H1 (cell line): ENCODE measurements at places on chromosomes 12 and 14.

DNA sequence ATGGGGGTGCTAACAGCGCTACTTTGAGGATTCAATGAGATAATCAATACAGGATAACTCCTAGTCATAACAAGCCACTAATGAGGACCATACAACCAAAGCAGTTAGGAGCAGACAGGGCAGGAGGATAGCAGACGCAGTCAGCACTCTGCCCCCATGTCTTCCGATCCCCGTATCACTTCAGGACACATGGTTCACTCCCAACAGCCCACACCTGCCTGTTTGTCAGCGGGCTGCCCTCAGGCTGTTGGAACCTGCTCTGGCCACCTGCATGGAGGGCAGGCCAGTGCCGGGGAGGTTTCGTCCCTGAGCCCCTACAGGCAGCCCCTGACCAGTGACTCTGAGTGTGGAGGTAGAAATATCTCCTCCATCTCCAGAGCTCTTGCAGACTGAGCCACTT lies 37.1 kb upstream of the LTBP2 start:
- no peak for DNase-seq

DNA sequence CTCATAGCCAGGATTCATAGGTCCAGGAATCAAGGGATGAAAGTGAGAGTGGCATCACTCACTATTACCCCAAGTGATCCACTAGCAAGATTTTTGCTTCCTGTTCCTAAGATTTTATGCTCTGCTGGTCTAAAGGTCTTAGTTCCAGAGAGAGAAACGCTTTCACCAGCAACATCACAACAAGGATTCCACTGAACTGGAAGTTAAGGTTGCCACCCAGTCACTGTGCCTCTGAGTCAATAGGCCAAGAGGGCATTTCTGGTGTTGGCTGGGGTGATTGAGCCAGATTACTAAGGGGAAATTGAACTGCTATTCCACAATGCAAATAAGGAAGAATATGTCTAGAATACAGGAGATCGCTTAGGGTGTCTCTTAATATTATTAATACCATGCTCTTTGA lies 142.5 kb upstream of the ARID2 start:
- no peak for DNase-seq

DNA sequence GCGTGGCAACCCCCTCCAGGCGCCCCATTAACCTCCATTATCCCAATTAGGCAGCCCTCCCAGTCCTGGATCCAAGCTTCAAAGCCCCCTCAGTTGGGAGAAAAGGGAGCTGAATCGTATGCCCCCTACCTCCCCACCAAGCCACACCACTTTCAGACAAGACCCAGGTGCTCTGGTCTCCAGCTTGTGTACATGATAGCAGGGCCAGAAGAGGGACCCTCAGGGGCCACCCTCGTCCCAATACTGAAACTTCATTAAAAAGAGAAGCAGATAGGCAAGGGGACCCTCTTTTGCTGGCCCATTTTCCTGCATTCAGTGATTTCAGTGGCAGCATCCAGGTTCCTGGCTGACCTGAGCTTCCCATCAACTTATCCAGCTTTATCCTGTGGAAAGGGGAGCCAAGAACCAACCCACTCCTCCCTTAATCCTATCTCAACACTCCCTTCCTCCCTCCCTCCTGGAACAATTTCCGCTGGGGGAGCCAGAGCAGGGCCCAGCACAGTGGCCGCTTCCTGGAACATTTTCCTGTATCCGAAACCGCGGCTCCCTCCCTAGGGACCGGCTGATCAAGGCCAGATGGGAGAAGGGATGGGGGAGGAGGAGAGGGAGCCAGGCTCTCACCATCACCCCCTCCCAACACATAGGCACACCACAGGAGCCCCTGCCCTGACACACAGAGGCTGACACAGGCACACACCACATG lies 9.5 kb upstream of the SP7 start:
- DNase-seq: no peak

DNA sequence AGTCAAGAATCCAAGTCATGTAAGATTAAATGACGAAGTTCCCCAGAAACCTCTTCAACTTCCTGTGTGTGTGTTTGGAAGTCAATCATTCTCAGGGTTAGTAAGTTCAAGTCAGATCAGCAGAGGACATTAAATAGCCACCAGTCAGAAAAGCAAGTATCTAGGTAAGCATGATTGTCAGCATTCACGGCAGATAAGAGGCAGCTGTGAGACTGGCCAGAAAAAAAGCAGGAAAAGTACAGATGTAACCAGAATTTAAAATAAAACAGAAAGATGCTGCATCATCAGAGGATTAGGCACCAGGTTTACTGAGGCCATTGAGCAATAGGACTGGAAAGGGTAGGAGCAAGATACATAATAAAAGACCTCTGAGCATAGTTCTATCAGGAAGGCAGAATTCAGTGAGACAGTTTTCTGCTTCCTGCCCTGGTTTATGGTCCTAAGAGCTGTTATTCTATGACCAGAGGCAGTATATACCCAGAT lies 606.9 kb downstream of the FSCB start:
- DNase-seq: no peak

- no peak for DNase-seq
These were observed 38.8 kb downstream of the FZD10 start for GRCh38 chr12:130201037-130201436.

- no peak for DNase-seq
These were observed 67.1 kb upstream of the SINHCAF start for GRCh38 chr12:31393004-31393550.

GRCh38 chr12:53251477-53252348 lies 16.4 kb upstream of the ESPL1 start:
- DNase-seq: peak; percentile 86

DNA sequence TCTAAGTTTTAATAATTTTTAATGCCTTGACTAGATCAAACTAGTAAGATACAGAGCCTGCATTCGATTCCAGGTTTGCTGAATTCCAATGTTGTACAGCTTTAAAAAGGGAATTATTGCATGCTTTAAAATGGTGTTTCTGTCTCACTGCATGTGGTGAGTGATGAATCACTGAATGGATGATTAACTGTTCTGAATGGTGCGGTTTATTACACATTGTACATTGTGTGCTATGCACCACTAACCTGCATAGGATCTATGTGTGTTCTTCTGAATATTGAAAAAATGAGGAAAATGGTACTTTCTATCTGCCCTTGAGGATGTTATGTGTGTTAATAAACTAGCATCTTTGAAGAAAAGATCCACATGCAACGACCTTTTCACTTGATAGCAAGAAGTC lies 231.7 kb downstream of the NRXN3 start:
- DNase-seq: no peak

DNA sequence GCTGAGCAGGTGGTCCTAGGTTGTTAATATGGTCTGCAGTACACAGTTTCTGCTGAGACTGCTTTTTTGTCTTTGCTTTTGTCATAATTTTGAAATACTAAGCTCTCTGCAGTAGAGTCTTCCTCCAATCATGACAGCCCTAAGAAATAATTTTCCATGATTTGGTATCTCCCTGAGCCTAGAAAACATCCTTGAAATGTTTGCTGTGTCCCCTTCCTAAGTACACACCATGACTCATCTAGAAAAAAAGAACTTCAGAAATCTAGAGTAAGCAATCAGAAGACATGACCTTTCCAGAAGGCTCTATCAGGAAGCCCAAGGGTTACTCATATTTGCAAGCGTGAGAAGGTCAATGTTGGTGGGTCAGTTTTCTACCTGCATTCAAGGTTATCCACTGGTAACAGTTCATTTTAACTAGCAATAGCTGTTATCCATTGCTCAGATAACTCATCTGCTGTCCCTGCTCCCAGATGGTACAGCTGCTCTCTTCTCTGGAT lies 16.4 kb downstream of the DAD1 start:
- DNase-seq: no peak

GRCh38 chr14:33186656-33187055 lies 248.0 kb downstream of the NPAS3 start:
- no peak for DNase-seq

GRCh38 chr12:21301-22189 lies 45.0 kb upstream of the IQSEC3 start:
- DNase-seq: no peak

- DNase-seq: no peak
These were observed 16.4 kb upstream of the TAS2R30 start for GRCh38 chr12:11150832-11151231.

DNA sequence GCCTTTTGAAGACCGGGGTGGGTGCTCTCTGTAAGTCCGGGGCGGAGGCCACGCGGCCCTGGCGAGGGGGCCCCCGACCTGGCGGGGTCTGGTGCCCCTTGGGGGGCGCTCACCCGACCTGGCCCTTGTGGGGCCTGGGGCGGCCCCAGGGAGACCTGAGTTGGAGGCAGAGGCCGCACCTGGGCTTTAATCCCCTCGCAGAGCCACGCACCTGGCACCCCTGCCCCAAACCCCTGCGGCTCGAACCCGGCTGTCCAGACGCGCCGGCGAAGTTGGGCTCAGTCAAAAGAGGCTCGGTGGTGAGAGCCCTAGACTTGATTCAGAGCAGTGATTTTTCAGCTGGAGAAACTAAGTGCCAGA lies 267 bp downstream of the CFAP251 start:
- DNase-seq: no peak

GRCh38 chr14:96559571-96559970 lies 57.4 kb downstream of the PAPOLA start:
- no peak for DNase-seq

GRCh38 chr14:33529787-33530757 lies 420.8 kb downstream of the EGLN3 start:
- no peak for DNase-seq

GRCh38 chr12:26971963-26972362 lies 33.7 kb downstream of the FGFR1OP2 start:
- no peak for DNase-seq

DNA sequence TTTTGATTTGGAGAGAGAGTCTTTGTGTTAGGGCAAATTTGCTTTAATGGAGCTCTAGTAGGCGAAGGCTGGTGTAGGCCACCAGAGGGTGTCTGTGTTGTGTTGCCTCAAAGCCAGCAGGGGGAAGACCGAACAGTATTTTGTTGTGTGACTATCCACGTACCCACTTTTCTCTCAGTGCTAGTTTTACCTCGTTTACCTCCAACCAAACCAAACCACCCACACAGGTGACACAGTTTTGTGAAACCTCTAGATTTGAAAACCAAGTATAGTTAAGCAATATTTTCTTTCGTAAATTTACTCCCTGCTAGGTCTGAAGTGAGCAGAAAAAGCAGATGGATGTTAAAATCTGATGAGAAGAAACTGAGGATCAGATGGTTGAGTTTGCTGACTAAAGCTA lies 36.3 kb upstream of the NPFF start:
- no peak for DNase-seq

DNA sequence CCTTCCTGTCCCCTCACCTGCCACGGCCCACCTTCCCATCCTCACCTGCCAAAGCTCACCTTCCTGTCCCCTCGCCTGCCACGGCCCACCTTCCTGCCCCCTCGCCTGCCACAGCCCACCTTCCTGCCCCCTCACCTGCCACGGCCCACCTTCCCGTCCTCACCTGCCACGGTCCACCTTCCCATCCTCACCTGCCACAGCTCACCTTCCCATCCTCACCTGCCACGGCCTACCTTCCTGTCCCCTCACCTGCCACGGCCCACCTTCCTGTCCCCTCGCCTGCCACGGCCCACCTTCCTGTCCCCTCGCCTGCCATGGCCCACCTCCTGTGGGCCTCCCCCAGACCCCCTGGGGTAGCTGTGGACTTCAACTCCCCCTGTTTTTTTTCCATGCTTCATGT lies 48.8 kb upstream of the GPR68 start:
- no peak for DNase-seq

DNA sequence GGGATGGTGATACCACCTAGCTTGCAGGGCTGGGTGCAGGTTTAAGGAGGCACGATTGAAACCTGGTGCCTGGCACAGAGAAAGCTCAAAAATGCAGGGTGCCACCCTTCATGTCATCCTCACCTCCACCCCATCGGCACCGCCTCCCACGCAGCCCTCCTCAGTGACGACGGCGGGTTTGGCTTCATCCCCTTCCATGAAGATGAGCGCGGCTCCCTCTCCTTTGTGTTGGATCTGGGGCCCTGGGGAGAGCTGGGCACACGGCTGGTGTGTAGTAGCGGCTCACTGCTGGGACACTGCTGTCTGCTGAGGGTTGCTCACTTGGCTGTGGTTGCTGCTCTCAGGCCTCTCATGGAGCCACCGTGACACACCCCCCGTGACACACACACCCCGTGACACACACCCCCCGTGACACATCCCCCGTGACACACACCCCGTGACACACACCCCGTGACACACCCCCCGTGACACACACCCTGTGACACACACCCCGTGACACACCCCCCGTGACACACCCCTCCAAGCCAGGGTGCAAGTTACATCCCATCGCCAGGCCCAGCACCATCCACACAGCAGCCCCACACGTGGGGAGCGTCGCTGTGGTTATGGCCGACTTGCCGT lies 42.9 kb upstream of the FZD10 start:
- DNase-seq: no peak

DNA sequence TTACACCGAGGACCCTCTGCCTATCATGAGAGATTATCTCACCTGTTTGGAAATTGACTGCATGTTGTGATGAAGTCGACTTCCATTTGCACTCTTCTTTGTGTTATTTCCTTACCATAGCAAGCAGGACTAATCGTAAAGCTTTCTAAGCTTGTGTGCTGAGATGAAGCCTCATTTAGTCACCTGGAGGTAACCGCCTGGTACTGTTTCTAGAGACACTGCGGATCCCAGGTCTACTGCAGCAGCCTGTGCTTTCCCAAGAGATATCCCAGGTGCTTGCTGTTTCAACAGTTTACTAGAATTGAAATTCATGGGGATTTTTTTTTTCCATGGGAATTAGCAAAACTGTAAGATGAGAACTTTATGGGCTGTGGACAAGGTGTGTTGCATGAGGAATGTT lies 131.8 kb downstream of the PTPRR start:
- DNase-seq: no peak

DNA sequence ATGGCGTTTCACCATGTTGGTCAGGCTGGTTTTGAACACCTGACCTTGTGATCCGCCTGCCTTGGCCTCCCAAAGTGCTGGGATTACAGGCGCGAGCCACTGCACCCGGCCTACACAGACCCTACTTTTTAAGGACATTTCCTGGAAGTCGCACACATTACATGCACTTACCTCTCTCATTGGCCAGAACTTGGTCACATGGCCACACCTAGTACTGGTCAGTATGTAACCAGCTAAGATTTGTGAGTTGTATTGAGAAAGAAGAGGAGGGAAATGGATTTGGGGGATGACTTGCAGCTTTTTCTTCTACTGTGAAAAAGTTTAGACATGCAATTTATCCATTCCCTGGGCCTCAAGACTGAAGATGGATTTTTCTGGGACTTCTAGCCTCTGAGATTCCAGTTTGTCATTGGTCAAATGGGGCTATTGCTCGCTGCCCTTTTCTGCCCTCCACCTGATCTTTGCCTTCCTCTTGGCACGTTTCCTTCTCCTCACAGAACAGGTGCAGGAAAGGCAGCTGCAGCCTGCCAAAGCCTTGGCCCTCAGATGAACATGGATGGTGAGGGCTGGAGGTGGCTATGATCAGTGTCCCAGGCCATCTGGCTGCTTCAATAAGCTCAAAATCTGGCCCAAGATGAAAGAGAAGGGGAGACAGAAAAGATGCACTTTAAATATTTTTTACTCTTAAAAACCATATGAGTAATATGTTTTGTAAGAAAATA lies 7.1 kb upstream of the ZDHHC22 start:
- DNase-seq: no peak

- peak; percentile 7 for DNase-seq
These were observed 62.7 kb upstream of the C14orf180 start for GRCh38 chr14:104516906-104517305.
